ENCODE measurements at places on chromosomes 4 and X.

DNA sequence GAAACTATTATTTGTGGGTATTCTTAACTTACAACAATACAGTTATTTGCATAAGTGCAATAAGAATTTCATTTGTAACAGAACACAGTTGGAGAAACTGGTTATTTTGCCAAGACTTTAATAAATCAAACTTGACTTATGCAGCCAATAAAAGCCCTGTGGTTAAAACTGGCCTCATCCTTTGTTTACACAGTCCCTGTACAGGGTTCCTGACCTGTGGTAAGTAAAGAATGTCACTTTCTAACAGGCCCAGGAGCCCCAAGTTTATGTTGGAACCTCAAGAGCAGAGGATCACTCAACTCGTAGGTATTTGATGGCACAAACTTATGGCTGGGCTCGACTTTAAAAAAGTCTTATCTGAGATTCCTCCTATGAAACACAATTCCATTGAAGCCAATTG is 88.6 kb upstream of the PTCHD1 start:
- no peak for DNase-seq

DNA sequence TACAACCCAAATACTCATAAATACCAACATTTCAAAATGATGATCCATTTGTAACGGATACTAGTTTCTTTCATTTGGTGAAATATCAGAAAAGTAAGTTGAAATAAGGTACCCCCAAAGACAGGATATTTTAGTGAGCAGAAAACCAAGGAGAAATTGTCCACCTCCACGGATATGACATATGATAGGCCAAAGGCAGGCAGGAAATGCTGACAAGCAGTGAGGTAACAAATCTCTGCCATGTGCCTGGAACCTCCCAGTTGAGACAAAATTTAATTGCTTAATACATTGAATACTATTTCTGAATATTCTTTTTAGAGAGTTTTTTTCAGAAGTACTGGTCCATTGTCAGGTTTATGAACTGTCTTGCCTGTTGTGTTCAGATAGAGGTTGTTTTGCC is 118.8 kb downstream of the GATB start:
- DNase-seq = no peak

DNA sequence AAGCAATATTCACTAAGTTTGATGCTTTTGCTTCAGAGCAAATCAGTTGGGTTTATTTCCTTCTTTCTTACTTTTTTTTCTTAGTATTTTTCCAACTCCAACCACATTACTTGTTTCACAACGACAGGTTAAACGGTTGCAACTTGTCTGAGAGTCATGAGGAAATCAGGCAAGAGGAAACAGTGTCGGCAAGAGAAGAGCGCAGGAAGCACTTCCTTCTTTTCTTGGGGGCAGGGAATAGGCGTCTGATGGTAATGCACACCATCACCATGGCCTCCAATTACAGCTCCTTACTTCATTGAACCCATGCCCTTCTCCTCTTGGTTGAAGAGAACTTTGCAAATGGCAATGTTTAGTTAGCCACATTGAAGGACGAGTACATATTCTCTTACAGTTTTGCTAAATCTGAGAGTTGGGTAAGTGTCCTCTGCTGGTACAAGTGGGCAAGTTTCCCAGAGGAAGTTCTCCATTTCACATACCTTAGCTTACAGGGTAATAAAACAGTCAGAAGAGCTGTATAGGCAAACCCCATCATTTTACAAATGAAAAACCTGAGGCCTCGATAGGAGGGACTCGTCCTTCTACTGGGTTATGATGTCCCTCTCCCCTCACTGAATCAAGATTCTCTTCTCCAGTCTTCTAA is 8.3 kb upstream of the CXCL8 start:
- DNase-seq = peak; percentile 7

GRCh38 chr4:119300101-119300978 is 21.6 kb downstream of the FABP2 start:
- DNase-seq = peak; percentile 93

DNA sequence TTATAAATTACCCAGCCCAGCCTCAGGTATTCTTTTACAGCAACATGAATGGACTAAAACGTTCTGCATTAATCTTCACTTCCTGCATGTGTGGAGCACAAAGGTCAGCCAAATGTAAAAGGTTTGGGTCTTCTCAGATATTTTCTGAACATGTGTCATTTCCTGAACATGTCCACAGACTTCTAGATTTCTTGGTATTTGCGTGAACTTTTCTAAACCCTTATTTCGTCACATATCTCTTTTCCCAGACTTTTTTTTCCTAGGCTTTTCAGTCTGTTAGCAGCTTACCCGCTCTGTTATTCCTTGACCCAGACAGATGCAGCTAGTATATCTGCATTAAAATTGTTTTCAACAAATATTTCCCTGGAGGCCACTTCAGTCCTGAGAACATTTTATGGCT is 57.3 kb upstream of the USP51 start:
- no peak for DNase-seq

- no peak for DNase-seq
These were observed 157.5 kb upstream of the ATOH1 start for GRCh38 chr4:93671093-93671492.

GRCh38 chr4:78353921-78354320 is 197.6 kb upstream of the ANXA3 start:
- no peak for DNase-seq

- DNase-seq = no peak
These were observed 65.5 kb downstream of the LEF1 start for GRCh38 chr4:108103099-108103862.

- no peak for DNase-seq
These were observed 71.2 kb downstream of the BEND2 start for GRCh38 chrX:18149454-18149853.

GRCh38 chr4:168656946-168657473 is 160.2 kb downstream of the PALLD start:
- no peak for DNase-seq

GRCh38 chr4:133377286-133377685 is 228.2 kb downstream of the PCDH10 start:
- DNase-seq = no peak

DNA sequence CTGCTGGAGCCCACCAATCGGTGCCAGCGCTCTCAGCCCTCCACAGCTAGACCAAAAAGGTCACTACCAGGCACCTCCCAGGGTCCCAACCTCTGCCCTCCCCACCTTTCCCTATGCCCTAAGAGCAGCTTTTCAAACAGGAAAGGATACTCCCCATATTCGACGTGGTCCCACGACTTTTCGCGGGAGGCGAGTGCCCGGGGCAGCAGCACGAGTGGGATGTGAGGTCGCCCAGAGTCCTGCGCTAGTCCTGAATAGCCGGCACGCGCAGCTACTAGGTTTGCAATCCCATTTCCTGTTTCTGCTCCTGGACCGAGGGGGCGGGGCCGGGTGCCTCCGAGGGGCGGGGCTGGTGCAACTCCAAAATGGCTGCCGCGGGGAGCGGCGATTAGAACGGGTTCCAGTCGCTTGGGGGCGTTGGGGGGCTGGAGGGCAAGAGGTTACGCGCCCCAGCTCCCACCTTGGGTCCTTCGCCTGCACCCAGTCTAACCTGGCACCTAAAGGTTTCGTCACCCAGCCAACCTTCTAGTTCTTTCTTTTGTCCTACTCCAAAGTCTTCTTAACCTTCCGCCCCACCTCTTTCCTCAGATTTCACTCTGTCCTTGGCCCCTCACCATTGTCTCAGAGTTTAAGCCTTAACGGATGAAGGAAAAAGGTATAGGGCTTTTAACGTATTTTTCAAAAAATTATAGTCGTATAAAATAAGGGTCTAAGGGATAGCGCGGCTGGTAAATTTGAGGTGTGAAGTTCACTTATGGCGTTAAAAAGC is 85.0 kb upstream of the TENT5D start:
- DNase-seq = no peak

DNA sequence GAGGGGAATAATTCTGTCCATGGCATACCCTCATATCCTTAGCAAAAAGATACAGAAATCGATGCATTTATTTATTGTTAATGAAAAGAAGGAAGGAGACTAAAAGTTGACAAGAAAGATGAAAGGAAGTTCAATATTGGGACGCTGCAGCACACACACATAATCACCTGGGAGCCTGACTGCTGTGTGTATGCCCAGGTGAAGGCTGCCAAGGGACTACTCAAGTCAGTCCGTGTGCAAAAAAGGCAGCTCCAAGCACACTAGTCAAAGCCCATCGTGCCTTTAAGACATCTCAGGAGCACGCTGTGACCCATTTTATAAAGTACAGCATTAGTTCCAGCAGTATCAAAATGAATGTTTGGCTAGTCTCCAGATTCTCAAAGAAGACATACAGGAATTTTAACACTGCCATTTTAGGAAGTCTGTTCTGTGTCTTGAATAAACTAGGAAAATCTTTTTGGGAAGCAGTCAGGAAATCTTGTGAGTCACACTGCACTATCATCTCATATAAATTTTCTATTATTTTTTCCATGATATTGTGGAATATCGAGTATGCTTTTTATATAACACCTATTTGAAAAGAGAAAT is 363.9 kb downstream of the GASK1B start:
- DNase-seq = no peak

DNA sequence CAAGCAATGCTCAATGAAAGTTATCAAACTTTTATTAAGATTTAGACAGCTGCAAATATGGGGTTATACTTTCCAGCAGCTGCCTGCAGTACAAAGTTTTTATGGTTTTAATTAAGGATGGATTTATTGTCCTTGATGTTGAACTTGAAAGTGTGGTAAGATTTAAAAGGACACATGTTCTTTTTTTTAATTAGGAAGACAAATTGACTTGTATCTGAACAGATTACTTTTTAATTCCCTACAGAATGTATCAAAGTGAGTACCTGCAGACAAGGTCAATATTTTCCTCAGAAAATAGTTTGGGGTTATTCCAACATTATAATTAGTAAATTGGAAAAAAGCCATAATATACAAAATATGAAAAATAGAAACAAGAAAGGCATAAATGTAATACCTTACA is 218.2 kb upstream of the NEIL3 start:
- DNase-seq = no peak

- DNase-seq = peak; percentile 7
These were observed 5.6 kb upstream of the CT45A1 start for GRCh38 chrX:135707880-135708279.

GRCh38 chr4:55822329-55822728 is 2.7 kb downstream of the EXOC1L start:
- no peak for DNase-seq

DNA sequence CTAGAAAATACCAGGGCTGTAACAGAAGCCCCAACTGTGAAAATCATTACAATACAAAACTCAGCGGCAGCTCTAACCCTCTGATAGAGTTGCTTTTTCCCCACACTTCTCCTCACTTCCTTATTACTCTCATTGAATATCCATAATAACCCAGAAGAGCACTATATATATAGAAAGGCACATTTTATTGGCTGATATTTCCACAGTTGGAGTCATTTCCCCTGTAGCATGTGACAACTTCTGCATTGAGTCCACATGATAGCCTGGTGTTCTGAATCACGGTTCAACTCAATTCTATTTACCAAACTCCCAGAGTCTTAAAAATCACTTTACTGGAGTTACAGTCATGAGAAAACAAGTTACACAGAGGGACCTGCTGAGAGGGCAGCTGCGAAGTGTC is 46.6 kb upstream of the NWD2 start:
- DNase-seq = no peak

GRCh38 chr4:185920691-185921260 is 108.8 kb upstream of the SORBS2 start:
- no peak for DNase-seq

- no peak for DNase-seq
These were observed 1.1 kb upstream of the HDAC6 start for GRCh38 chrX:48800574-48801279.

- DNase-seq = no peak
These were observed 60.7 kb downstream of the TBC1D9 start for GRCh38 chr4:140695483-140695882.

DNA sequence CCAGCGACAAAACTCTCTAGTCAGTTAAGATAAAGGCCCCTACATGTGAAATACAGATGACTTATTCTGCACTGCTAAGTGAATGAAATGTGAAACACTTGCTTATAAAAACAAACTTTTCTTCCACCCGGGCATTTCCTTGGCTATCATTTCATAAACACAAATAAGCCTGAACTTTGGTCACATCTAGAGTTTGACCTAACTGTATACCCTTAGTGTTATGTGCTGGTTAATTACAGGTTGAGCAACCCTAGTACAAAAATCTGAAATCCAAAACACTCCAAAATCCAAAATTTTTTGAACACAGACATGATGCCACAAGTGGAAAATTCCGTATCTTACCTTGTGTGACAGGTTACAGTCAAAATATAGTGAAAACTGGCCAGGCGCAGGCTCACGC is 45.9 kb downstream of the SAT1 start:
- no peak for DNase-seq

DNA sequence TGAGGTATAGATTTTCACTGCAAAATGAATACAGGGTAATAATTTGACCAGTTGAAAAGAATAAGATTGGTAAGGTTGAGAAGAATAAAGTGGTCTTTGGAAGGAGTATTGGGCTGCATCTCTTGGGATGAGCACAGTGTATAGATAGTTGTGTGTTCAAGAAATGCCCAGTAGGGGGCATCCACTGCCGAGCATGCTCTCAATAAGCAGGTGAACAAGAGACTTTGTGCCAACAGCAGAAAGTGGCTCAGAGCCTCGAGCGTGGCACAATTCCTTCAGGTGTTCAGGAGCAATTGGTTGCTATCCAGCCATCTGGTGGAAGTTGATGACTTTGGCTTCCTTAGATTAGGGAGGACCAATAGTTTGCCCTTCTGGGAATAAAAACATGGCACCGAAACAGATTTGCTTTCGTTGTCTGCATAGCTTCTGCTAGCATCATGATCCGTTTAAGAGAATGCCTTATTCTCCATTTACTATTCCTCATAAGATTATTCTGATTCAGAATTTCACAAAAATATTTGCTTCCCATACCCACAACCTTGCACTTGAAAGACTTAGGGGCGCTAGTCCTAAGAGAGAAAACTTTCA is 258.1 kb upstream of the NEIL3 start:
- DNase-seq = peak; percentile 26

DNA sequence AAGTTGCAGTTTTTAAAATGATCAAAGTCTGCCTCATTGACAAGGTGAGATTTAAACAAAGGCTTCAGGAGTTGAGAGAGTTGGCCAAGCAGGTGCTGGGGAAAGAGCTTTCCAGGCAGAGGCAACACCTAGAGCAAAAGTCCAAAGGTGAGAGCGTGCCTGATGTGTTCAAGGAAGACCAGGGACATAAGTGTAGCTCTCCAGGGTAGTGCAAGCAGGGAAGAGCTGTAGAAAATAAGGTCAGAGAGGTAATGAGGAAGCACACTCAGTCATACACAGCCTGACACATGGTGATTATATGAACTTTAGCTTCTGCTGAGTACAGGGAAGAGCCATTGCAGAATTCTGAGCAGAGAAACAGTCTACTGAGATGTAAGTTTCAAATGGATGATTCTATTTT is 265.0 kb upstream of the NWD2 start:
- no peak for DNase-seq

DNA sequence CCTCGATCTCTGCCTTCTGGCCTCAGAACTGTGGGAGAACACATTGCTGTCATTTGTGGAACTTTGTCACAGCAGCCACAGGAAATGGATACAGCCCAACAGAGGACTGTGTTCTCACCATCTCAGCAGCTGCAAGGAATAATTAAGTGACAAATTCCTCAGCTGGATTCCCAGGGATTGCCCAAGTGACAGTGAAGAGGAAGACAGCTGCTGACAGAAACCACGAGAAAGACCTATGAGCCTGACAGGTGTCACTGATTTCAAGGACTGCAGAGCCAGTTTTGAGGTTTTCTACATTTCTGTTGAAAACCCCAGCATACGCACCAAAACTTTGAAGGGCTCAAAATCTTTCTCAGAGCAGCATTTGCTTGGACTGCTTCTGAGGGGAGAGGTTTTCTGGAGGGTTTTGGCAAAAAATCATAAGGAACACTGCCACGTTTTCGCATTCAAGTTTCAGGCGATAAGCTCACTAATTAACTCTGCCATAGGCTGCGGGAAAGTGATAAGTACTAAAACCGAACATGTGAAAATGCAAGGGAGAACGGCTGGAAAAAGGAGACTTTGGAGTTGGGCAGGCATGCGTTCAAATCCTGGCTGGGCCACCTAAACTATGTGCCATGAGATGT is 88.8 kb downstream of the DRD5 start:
- no peak for DNase-seq

Data from CD4-positive, alpha-beta T cell treated with Interleukin-4 for 1 hour (primary cell).